ENCODE measurements at places on chromosomes 5 and 9. TPM values are rescaled to one million over a fixed set of nuclear protein-coding genes. Genes with fewer than 3 reads are reported as not detected.

Gene TEX48
- polyA plus RNA-seq = not detected

Gene PTGDS
- not detected for polyA plus RNA-seq

Gene SPINK4
- not detected for polyA plus RNA-seq

Gene DDX4
- not detected for polyA plus RNA-seq

Measured in CD4-positive, CD25-positive, alpha-beta regulatory T cell (primary cell).